ENCODE measurements at places on chromosomes 3 and 15. TPM values are rescaled to one million over a fixed set of nuclear protein-coding genes. Genes with fewer than 3 reads are reported as not detected.

Gene LPCAT4
- 26.7 TPM for total RNA-seq

Gene TGM5
- not detected for total RNA-seq

Gene CCDC54
- not detected for total RNA-seq

Gene ACKR4
- 7.1 TPM for total RNA-seq

Gene ADGRG7
- not detected for total RNA-seq

Gene DISP2
- 0.63 TPM for total RNA-seq

Gene PKM
- total RNA-seq, result 2,533 TPM

Gene IMPG2
- total RNA-seq, result 0.07 TPM

- H3K4me3 ChIP-seq, result no peak overlapping the region
- no peak for DNase-seq
- 0 out of 2 replicates have a peak, but pooled peaks cover 4% of the 10 kb centered on the region for H3K36me3 ChIP-seq
- H3K4me1 ChIP-seq, result peaks cover 29% of the 10 kb centered on the region
Observed at GRCh38 chr3:78736863-78737262, 1030.9 kb downstream of the ROBO1 start.

DNA sequence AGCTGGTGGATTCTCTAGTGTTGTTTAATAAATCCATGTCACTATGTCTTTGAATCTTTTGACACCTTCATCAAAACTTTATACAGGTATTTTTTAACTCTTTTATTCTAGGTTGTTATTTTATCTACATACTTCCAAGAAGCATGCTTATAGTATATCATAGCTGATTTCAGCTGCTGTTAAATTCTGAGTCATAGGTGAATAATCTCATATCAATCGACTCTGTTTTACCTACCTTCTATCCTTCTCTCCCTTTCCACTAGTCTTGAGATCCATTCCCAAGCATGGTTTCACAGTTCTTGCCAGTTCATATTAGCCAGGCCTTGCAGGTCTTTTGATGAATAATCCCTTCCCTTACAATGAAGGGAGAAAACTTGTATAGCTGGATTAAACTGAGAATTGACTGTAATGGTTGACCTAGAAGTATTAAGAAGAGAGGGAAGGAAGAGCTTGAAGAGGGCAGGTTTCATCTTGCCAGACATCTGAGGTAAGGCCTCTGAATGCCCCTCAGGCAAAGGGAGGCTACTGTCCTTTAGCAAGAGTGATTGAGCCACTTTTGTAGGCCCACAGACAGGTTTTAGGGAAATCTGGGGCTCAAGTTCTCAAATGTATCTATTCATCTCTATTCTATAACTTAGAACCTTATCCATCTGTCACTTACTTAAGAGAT is 146.4 kb downstream of the EPHA6 start:
- H3K36me3 ChIP-seq, result 0 out of 2 replicates have a peak, but pooled peaks cover 4% of the 10 kb centered on the region
- no peak overlapping the region for H3K4me3 ChIP-seq
- no peak overlapping the region for H3K27ac ChIP-seq
- no peak for DNase-seq

- H3K36me3 ChIP-seq, result no peaks in the 10 kb centered on the region
- no peak overlapping the region for H3K27ac ChIP-seq
- H3K4me3 ChIP-seq, result no peak overlapping the region
Observed at GRCh38 chr3:173553635-173554280, 156.2 kb downstream of the NLGN1 start.

DNA sequence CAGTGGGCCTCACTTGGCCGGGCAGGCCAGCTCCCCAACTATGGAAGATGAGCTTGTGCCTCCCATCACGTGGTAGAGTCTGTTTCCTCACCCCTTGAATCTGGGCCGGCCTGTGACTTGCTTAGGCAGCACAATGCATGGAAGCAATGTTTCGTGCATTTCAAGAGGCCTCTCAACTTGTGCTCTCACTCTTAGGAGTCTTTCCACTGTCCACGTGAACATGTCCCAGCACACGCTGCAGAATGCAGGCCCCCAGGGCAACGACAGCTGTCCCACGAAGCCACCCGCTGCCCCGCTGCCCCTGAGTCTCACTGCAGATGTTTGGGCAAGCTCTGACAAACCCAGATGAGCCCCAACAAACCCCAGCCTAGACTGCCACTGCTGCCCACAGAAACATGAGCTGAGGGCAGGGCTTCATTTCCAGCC is 27.2 kb upstream of the SLC41A3 start:
- H3K4me3 ChIP-seq, result no peak overlapping the region
- no peaks in the 10 kb centered on the region for H3K36me3 ChIP-seq
- peaks cover 20% of the 10 kb centered on the region for H3K27me3 ChIP-seq
- no peaks in the 10 kb centered on the region for H3K4me1 ChIP-seq

DNA sequence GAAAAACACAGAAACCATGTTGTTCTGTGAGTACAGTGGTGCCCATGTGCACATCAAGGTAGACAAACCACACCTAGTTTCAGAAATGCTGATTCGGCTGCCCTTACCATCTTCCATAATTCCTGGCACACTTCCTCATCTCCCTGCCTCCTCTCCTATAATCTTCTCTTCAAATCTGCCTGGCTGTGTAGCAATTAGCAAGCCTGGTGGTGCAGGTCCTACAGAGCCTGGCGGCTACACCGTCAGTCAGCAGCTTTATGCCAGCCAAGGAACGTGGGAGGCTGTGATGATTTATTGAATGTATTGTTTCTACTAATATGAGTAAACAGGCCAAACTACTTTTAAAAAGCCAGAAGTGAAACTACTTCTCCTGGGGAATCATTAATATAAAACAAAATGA is 106.8 kb downstream of the SEMA6D start:
- H3K4me3 ChIP-seq, result no peak overlapping the region
- no peak overlapping the region for H3K27ac ChIP-seq
- peaks cover 3% of the 10 kb centered on the region for H3K27me3 ChIP-seq
- H3K36me3 ChIP-seq, result no peaks in the 10 kb centered on the region
- no peaks in the 10 kb centered on the region for H3K4me1 ChIP-seq
- no peak for DNase-seq

GRCh38 chr3:107426223-107426622 is 49.0 kb downstream of the CCDC54 start:
- H3K4me3 ChIP-seq, result no peak overlapping the region
- H3K27ac ChIP-seq, result no peak overlapping the region
- DNase-seq, result no peak

GRCh38 chr15:33699145-33699544 is 269.2 kb upstream of the CHRM5 start:
- H3K36me3 ChIP-seq, result no peaks in the 10 kb centered on the region
- H3K27me3 ChIP-seq, result peaks cover 24% of the 10 kb centered on the region
- no peak overlapping the region for H3K27ac ChIP-seq
- H3K4me3 ChIP-seq, result no peak overlapping the region
- H3K4me1 ChIP-seq, result peaks cover 8% of the 10 kb centered on the region

- H3K27ac ChIP-seq, result peak overlapping the region; percentile 44
- peak; percentile 75 for DNase-seq
- no peaks in the 10 kb centered on the region for H3K36me3 ChIP-seq
- no peaks in the 10 kb centered on the region for H3K27me3 ChIP-seq
- H3K4me1 ChIP-seq, result peaks cover 60% of the 10 kb centered on the region
- H3K4me3 ChIP-seq, result no peak overlapping the region
Observed at GRCh38 chr3:187997490-187997889, 156.5 kb upstream of the LPP start.

DNA sequence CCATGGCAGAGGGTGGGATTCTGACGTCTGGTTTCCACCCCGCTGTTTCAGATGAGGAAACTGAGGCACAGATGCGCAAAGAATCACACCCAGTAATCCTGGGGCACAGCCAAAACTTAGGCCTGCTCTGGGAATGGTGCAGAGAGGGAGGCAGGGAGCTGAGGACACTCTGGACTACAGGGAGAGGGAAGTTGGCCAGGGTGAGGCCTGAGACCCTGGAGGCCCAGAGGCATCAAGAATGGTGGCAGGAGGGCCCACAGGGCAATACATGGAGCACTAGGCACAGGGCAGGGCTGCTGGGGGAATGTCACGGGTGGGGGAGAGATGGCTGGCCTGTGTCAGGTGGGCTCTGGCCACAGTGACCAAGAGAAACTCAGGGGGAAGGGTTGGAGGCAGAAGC is 63.6 kb downstream of the TLE3 start:
- H3K4me3 ChIP-seq, result no peak overlapping the region
- peaks cover 45% of the 10 kb centered on the region for H3K27me3 ChIP-seq
- no peak for DNase-seq
- H3K27ac ChIP-seq, result no peak overlapping the region
- peaks cover 11% of the 10 kb centered on the region for H3K4me1 ChIP-seq

DNA sequence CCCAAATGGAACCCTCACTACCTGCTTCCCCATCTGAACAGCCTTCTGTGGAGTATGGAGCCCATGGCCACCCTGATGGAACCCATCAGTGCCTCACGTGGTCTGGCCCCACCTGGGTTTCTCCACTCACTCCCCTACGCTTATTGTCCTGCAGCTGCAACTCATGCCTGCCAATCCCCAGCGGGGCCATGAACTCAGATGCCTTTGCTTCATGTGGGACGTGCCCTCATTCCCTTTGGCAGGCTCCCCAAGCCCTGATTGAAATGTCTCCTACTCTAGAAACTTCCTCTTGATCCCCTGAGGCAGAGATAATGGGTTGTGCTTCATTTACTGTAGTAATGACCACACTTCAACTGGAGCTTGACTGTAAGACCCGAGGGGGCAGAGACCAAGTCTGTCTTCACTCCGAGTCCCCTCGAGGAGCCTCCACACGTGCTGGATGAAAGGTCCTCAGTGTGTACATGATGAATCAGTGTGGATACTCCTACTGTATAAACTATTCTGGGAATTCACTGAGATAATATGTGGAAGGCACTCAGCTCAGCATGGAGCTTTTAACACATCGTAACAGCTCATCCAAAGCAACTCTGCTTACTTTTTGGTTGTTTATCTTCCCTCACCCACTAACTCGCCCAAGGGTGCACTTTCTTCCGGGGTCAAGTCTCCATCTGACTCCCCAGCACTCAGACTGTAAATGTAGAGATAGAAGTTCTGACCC is 232.8 kb upstream of the BHLHE40 start:
- peak; percentile 48 for DNase-seq
- peak overlapping the region; percentile 9 for H3K4me3 ChIP-seq
- H3K27ac ChIP-seq, result peak overlapping the region; percentile 59
- peaks cover 71% of the 10 kb centered on the region for H3K4me1 ChIP-seq

DNA sequence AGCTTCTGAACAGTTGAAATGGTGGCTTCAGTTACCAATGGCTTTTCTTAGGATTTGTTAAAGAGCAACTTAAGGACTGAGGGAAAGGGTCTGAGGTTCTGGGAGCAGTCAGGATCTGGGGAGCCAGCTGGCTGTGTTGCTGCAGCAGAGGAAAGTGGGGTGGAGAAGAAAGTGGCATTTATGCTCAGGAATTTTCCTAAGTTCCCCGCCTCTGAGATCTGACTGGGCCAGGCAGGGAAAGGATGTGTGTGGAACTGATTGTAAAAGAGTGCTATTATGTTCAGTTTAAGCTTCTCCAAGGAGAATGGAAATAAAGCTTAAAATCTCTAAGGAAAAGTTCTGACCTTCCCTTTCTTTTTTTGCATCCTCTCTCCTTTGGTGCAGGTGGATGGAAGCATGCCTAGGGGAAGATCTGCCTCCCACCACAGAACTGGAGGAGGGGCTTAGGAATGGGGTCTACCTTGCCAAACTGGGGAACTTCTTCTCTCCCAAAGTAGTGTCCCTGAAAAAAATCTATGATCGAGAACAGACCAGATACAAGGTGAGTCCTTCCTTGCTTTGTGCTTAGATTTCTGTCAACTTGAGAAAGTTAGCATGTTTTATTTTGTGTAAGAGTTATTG is 37.8 kb downstream of the IQGAP1 start:
- H3K4me3 ChIP-seq, result 0 out of 2 replicates have a peak overlapping the region, but pooled peaks have one; percentile 17
- H3K36me3 ChIP-seq, result peaks cover 12% of the 10 kb centered on the region
- no peak for DNase-seq

DNA sequence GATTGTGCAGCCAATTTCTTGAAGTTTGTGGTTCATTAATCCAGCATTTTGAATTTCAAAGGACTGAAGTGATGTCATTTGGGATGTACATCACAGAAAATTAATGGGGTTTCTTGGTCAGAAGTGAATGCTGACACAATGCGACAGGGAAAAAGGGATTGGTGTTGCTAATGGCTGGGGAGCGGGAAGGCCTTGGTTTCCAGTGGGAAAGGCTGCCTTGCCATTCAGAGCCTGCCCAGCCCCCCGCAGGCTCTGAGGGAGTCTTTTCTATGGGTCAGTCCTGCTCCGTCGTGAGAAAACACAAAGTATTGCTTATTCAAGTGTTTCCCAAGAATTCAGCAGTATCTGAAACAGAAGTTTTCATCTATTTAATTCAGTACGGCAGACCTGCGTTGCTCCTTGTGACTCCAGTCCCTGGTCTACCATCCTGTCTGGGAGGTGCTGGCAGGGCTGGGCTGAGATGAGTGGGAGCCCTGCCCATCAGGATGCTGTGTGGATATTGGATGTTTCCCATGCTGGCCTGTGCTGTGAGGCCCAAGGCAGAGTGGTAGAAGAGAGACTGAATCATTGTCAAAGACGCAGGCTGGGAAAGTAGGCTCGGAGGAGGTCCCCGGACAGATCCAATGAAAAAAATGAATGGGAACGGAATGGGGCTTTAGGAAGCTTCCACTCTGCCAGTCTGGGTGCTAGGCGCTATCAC is 111.2 kb upstream of the KLHL25 start:
- H3K36me3 ChIP-seq, result no peaks in the 10 kb centered on the region
- H3K4me1 ChIP-seq, result no peaks in the 10 kb centered on the region
- peaks cover 1% of the 10 kb centered on the region for H3K27me3 ChIP-seq
- no peak overlapping the region for H3K27ac ChIP-seq
- no peak for DNase-seq
- H3K4me3 ChIP-seq, result no peak overlapping the region

DNA sequence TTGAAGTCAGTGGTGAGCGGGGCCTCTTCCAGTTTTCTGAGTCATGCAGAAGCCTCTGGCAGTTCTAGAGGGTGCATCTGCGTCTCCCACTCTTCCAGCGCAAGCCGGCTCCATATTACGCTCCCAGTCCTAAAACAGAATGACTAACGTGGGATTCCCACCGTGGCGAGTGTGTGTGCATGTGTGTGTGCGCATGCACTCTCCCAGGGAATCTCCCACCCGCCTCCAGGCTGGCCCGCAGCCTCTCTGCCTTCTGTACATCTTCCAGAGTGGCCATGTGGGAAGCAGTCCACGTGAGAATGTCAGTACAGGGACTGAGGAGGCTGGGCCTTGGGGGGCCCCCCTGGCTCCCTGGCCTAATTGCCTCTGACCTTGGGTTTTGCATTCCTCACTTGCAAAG is 87.7 kb downstream of the LSM3 start:
- H3K27ac ChIP-seq, result peak overlapping the region; percentile 61
- H3K4me3 ChIP-seq, result peak overlapping the region; percentile 64
- H3K36me3 ChIP-seq, result no peaks in the 10 kb centered on the region

GRCh38 chr3:5297895-5298294 is 110.4 kb downstream of the EDEM1 start:
- H3K4me1 ChIP-seq, result peaks cover 79% of the 10 kb centered on the region
- no peak for DNase-seq
- H3K27ac ChIP-seq, result no peak overlapping the region
- no peak overlapping the region for H3K4me3 ChIP-seq
- H3K36me3 ChIP-seq, result no peaks in the 10 kb centered on the region

Data from HFFc6 (cell line).